ENCODE measurements at places on chromosomes 3 and 15.

DNA sequence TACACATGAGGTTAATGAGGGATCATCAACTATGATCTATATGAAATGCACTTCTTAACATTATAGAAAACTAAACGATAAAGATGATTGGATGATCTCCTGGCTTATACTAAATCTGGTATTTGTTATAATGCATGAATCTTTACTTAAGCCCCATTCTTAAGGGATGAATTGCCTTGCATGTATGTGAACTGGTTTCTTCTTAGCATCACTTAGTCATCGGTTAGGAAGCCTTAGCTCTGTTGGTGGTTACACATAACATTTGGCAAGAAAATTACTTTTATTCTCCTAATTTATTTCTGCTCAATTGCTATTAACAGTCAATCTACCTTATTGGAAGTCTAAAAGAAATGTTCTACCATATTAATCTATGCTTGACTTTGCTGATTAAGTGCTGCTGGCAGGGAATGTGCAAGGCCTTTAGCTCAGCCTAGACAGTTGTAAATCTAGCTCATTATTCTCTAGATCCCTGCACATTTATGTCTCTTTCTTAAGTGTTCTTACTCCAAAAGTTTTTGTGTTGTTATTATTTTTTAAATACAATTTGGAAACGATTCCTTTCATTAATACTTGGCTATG is 356.0 kb downstream of the ZPLD1 start:
- no peak for DNase-seq

- no peak for DNase-seq
Observed at GRCh38 chr3:127750226-127751031, 71.9 kb downstream of the MGLL start.

- DNase-seq: no peak
Observed at GRCh38 chr15:99711625-99712024, 21.6 kb downstream of the LYSMD4 start.

- no peak for DNase-seq
Observed at GRCh38 chr15:65099336-65099735, 15.7 kb downstream of the UBAP1L start.

GRCh38 chr3:29771602-29772001 is 490.7 kb downstream of the RBMS3 start:
- no peak for DNase-seq

- DNase-seq: no peak
Observed at GRCh38 chr3:124453189-124453588, 277.1 kb upstream of the UMPS start.

GRCh38 chr3:160027541-160028195 is 39.0 kb downstream of the IL12A start:
- DNase-seq: no peak

GRCh38 chr3:4320096-4320911 is 17.1 kb downstream of the SETMAR start:
- DNase-seq: no peak
